Coronary artery (tissue), 2 donors: ENCODE measurements at places on chromosomes 7 and 10.
A peak's percentile ranks its signal among the peaks of the same experiment; 100 is the strongest.

- DNase-seq, result no peak
Measured at GRCh38 chr7:112897839-112898431, 107.7 kb upstream of the TMEM168 start.

GRCh38 chr7:8249121-8249520 is 12.8 kb downstream of the ICA1 start:
- no peak for DNase-seq

DNA sequence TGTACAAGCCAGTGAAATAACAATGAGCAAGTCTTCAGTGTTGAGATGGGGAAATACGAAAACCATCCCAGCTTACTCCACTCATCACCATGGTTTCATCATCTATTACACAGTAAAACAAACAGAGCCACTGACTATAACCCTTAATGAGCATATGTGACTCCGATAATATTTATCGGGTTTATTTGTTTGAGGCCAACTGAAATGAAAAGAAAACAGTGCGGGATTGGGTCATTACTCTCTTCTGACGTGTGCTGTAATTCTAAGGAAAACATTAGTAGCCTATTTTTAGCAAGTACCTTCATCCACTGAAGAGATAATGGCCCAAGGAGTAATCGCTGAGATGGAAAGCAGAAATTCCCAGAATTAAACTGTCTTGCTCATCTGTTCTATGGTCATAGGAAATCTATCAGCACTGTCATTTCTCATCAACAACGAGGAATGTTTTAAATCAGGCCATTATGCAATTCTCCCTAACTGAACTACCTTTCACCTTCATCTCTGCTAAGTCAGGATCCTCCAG is 716.5 kb downstream of the INHBA start:
- DNase-seq, result no peak

- DNase-seq, result no peak
Measured at GRCh38 chr7:139054101-139054500, 18.3 kb upstream of the ZC3HAV1L start.

DNA sequence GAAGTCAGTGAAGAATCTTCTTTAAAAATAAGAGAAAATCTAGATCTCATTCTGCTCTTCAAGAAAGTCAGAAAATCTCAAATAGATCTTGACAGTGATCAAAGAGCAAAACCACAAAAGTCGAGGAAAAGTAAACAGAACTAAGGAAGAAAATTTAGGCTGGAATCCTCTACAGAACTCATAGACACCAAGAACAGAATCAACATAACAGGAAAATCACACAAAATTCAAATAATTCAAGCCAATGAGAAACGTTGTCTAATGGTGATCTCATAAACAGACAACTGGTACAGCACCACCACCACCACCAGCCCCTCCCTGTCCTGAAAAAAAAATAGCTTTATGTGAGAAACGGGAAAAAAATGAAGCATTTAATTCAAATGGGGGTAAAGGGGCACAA is 6.9 kb downstream of the ITGB1 start:
- DNase-seq, result no peak

DNA sequence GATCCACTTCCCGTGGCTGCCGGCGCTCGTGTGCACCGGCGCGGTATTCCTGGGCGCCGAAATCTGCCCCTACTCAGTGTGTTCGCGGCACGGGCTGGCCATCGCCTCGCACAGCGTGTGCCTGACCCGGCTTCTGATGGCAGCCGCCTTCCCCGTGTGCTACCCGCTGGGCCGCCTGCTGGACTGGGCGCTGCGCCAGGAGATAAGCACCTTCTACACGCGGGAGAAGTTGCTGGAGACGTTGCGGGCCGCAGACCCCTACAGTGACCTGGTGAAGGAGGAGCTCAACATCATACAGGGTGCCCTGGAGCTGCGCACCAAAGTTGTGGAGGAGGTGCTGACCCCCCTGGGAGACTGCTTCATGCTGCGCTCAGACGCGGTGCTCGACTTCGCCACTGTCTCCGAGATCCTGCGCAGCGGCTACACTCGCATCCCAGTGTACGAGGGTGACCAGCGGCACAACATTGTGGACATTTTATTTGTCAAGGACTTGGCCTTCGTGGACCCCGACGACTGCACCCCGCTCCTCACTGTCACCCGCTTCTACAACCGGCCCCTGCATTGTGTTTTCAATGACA is 1.3 kb downstream of the CNNM1 start:
- DNase-seq, result no peak

- DNase-seq, result no peak
Measured at GRCh38 chr10:49282306-49282705, 16.7 kb upstream of the C10orf71 start.

DNA sequence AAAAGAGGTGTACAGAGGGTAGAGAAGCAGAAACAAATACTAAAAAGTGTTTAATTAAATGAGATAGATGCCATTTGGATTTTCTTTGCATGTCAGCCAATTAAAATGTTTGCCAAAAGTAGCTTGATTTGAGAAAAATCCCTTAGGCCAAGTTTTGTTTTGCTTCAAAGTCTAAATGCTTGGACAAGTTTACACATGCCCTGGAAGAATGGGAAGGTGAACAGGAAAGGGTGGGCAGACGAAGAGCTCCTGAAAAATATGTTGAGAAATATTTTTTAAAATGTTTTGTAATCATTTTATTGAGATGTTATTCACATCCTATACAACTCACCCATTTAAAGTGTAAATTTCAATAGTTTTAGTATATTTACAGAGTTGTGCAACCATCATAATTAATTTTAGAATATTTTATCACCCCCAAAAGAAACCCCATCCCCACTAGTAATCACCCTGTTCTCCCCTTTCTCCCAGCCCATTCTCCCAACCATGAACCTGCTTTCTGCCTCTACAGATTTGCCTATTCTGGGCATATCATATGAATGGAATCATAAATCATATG is 98.5 kb upstream of the ANK3 start:
- DNase-seq, result no peak

- no peak for DNase-seq
Measured at GRCh38 chr7:25652366-25652765, 424.1 kb upstream of the NPVF start.

- DNase-seq, result no peak
Measured at GRCh38 chr10:33178026-33178755, 156.3 kb downstream of the NRP1 start.

DNA sequence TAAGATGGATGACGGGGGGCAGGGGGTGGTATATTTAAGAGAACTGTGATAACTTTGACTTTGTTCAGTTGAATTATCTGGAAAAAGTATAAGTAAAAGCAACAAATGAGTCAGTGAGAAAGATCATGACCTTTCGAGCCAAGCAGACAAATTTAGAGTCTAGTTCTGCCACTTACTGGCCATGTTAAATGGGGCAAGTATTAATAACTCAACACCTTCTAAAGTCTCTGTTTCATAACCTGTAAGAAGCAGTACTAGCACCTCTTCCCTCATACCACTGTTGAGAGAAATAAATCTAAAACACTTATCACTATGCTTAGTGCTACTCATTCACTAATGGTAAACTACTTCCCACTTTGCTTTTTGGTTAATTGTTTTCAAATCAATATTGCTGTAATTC is 604.4 kb upstream of the LRRN3 start:
- DNase-seq, result no peak

GRCh38 chr7:18590241-18590640 is 94.7 kb downstream of the HDAC9 start:
- no peak for DNase-seq

GRCh38 chr7:85054306-85054705 is 132.6 kb downstream of the SEMA3D start:
- no peak for DNase-seq

DNA sequence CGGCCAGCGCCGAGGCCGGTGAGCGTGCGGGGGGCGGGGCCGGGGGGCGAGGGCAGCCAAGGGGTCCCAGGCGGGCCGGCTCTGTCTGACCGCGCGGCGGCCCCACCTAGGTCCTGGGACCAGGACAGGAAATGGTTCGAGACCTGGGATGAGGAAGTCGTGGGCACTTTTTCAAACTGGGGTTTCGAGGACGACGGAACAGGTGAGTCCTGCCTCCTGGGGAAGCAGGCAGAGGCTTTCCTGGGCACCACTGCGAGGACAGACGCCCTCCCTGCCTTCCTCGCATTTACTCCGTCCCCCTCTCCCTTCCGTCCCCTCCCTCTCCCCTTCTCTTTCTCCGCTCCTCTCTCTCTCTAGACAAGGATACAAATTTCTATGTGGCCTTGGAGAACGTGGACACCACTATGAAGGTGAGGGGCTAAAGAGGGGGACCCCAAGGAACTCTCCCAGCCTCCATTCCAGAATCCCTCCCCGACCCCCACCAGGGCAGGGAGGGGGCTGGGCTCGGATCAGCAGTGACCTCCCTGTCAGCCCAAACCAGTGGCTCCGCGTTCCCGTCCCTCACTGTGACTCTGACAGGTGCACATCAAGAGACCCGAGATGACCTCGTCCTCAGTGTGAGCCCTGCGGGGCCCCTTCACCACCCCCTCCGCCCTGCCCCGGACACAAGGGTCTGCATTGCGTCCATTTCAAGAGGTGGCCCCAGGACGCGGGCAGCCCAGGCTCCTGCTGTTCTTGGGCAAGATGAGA is 2.6 kb upstream of the MUC12 start:
- no peak for DNase-seq

DNA sequence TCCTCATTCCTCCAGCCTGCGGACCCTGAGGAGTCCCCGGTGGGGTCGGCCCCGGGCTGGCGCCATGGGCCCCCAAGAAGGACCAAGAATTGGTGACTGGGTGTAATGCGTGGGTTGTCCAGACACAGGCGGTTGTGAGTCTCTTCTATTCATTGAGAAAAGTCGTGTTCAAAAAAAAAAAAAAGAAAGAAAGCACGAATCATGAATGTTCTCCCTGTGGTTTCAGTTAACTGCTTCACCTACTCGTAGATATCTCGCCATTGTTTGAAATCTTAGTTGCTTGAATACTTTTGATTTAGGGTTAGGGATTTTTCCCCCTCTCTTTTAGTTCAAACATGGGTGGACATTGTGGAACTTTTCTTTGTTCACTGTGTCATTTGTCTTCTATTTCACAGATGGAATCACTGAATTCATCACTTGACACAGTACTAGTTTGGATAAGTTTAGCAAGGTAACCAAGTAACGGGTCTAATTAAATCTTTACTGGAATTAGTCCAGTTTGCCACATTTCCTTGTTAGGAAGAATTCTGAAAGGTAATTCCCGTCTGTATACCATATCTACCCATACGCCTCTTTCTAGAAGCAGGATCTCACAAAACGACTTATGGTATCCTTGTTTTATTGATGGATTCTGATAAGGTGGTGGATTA is 775 bp downstream of the STARD3NL start:
- DNase-seq, result no peak

GRCh38 chr7:100897772-100898454 is 2.2 kb upstream of the ACHE start:
- DNase-seq, result no peak

GRCh38 chr10:66642217-66642616 is 283.6 kb upstream of the LRRTM3 start:
- DNase-seq, result no peak

DNA sequence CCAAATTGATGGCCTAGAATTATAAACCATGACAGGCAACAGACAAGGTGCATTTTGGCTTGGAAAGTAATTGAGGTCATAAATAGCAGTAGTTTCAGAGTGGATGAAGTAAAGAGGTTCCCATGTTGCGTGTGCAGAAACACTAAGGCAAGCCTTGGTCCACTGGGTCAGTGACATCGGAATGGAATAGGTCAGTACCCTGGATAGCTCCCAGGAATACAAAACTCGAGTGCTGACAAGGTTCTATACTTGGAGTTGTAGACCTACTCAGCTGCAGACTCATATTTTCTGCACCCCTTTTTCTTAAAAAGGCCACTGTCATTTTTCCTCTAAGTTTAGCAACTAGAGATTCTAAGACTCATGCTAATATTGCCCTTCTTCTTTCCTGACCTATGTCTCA is 132.8 kb downstream of the DYNC1I1 start:
- no peak for DNase-seq

DNA sequence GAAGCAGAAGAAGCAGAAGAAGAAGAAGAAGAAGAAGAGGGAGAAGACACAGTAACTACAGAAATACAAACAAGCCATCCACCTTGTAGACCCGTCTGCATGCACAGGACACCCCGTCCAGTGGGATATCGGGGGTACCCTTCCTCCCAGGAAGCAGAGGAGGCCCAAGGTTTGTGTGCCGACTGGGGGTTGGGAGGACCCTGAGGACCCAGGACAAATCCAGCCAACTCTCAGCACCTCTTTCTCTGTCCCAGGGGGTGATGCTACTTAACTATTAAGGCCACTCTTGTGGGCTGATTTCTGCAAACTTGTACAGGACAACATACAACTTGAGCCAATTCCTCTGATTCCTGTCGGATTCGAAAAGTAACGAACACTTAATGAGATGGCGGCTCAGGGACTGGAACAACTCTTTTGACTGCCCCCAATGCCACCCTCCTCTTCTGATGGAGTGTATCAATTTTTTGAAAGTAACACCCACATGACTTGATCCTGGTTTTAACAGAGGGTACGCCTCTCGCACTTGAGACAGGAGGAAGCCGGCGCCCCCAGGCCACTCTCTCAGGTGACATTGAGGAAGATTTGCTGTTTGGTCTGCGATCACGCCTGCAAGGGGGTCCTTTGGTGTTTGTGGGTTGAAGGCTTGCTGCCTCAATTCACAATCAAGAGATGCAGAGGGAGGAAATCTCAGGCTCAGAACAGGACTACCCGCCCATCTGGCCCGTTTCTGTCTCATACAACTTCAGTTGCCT is 192.6 kb downstream of the TNS3 start:
- peak; percentile 56 for DNase-seq

DNA sequence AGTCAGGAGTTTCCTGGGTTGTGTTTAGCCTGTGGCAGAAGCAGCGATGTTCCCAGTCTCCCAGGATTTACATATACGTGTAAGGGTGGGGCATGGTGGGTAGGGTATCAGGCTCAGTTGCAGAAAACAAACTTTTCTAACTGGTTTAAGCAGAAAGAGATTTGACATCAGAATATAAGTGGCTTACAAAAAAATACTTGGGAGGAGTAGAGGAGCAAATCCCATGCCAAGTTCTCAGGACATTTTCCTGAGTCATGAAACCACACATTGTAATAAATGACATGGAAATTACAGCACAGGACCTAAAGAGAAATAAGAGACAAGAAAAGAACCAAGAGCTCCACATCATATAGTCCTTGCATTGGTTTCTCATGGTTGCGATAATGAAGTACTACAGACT is 26.2 kb upstream of the FRMD4A start:
- no peak for DNase-seq

DNA sequence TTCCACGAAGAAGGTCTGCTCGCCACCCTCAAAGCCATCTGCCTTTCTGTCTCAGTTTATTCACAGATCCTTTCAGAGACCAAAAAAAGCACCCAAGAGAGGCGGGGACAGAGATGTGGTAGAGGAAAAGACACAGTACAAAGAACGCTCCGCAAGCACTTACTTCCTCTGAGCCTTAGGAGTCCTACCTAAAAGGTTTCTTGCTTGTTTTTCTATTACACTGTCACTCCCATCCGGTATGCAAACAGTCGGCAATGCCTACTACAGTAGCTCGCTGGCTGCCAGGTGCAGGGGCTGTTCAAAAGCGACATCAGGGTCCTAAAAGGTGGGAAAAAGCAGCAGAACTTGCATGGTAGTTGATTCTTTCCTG is 816 bp downstream of the TECPR1 start:
- DNase-seq, result no peak

- peak; percentile 79 for DNase-seq
Measured at GRCh38 chr7:129947701-129948100, 5.1 kb downstream of the UBE2H start.
